ENCODE measurements at places on chromosomes 12 and 14. TPM values are rescaled to one million over a fixed set of nuclear protein-coding genes. Genes with fewer than 3 reads are reported as not detected.

Gene ACAD10
- total RNA-seq = 25.5 TPM

Gene INTS13
- 71.5 TPM for total RNA-seq

Gene SPTB
- 0.60 TPM for total RNA-seq

GRCh38 chr12:112705037-112705632, 86.4 kb upstream of the RPH3A start:
- DNase-seq = no peak

- DNase-seq = no peak
Observed at GRCh38 chr12:65585648-65586602, 238.4 kb upstream of the HMGA2 start.

DNA sequence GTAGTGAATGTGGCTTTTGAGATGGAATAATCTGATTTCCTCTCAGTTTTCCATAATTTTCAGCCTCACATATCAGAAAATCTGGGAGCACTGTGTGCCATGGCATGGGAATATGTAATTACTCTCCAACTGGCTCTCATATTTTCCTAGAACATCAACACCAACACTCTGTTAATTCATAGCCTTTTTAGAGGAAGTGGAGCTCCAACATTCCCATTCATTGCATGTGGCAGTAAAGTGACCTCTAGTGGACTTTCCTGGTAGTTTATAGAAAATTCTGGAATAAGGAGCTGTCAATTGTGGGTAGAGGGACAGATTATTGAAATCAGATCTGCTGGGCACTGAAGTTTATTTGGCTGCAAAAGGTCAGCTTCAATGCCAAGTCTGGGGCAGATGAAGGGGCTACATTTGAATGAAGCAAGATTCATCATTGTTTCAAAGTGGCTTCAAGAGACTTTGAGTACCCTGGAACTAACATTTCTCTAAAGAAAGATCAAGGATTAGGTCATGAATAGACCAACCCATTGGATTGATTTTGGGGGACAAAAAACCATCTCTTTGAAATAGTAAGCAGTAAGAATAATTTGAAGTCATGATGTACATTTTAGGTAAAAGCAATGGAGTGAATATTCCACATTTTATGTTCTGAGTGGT, 23.6 kb upstream of the USP44 start:
- no peak for DNase-seq

DNA sequence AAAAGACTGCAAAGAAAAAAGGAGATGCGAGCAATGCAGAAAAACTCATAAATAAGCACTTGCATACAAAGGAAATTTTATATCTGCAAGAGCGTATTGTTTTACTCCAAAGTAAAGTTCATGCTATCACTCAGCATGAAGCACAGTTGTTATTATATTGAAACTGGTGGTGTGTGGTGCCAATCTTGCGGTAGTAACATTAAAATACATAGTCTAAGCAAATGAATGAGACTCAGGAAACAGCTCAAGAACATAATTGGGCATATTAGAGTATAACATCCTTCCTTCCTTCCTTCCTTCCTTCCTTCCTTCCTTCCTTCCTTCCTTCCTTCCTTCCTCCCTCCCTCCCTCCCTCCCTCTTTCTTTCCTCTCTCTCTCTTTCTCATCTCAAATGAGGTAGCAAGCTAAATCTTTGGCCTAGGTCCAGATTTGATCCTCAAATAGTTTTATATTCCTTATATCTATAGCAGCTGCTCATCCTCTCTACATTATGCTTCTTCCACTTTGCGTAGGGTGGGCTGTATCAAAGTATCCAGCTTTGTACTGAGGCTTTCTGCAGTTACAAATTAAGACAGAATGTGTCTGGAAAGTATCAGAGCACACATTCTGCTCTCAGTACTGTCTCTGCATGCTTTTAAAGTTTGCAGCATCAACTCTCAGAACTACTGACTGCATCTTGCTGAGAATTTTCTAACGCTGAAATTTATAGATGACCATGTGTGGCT, 718.3 kb downstream of the RERGL start:
- DNase-seq = no peak

- no peak for DNase-seq
Observed at GRCh38 chr12:100208834-100209233, 8.2 kb downstream of the ACTR6 start.
